ENCODE measurements at places on chromosomes 16 and 17. TPM values are rescaled to one million over a fixed set of nuclear protein-coding genes. Genes with fewer than 3 reads are reported as not detected.

Gene TMEM114
- not detected for total RNA-seq

Gene CSH1
- total RNA-seq: not detected

- peak overlapping the region; percentile 90 for H3K27ac ChIP-seq
- DNase-seq: no peak
- H3K27me3 ChIP-seq: peaks cover 67% of the 10 kb centered on the region
- no peaks in the 10 kb centered on the region for H3K36me3 ChIP-seq
- peaks cover 58% of the 10 kb centered on the region for H3K4me1 ChIP-seq
Measured at GRCh38 chr17:77885678-77886386, 72.7 kb upstream of the TNRC6C start.

DNA sequence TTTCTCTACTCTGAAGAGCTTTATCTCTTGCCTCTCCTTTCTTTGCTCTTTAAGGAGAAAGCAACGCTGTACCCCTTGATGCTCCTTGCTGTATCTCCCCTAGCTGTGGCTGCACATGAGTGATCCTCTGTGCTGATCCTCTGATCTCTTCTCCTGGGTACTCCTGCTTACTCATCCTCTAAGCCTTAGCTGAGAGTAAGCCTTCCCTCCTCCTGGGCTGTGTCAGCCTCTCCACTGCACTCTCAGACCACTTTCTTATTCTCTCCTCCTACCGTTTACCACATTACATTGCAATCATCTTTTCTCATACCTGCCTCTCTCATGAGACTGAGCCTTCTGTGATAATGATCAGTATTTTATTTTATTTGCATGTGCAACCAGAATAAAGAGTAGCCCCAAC is 25.1 kb downstream of the SOX9 start:
- DNase-seq: no peak
- no peaks in the 10 kb centered on the region for H3K4me1 ChIP-seq

GRCh38 chr17:11490171-11490755 is 108.0 kb upstream of the DNAH9 start:
- no peaks in the 10 kb centered on the region for H3K36me3 ChIP-seq
- H3K4me3 ChIP-seq: no peak overlapping the region
- no peaks in the 10 kb centered on the region for H3K27me3 ChIP-seq

DNA sequence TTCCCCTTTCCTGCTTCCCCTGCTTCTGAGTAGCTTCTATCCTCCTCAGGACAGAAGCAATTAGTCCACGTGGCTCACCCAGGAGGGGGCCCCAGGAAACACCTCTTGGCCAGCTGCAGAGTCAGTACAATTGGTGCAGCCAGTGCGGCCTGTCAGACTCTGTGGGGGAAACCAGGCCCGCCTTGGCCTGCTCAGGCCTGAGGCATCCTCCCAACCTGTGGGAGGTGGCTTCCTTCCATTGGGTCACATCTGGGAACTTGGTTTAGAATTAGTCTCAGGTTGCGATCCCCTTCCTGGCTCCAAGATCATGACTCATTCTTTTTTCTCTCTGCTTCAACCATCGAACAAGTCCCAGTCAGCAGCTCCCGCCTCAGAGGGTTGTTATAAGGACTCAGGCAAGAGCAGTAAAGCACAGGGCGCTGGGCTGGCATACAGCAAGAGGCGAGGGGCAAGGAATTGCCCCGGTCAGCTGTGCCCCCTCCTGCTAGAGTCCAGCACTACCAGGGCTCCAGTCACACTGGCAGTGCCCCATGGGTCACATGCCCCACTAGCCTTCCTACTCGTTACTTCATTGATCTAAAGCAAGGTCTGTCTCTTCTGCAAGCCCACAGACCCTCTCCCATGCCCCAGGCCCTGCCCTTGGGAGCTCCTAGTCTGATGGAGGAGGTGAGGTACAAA is 8.1 kb upstream of the EPX start:
- no peak overlapping the region for H3K27ac ChIP-seq
- no peaks in the 10 kb centered on the region for H3K4me1 ChIP-seq
- DNase-seq: no peak

DNA sequence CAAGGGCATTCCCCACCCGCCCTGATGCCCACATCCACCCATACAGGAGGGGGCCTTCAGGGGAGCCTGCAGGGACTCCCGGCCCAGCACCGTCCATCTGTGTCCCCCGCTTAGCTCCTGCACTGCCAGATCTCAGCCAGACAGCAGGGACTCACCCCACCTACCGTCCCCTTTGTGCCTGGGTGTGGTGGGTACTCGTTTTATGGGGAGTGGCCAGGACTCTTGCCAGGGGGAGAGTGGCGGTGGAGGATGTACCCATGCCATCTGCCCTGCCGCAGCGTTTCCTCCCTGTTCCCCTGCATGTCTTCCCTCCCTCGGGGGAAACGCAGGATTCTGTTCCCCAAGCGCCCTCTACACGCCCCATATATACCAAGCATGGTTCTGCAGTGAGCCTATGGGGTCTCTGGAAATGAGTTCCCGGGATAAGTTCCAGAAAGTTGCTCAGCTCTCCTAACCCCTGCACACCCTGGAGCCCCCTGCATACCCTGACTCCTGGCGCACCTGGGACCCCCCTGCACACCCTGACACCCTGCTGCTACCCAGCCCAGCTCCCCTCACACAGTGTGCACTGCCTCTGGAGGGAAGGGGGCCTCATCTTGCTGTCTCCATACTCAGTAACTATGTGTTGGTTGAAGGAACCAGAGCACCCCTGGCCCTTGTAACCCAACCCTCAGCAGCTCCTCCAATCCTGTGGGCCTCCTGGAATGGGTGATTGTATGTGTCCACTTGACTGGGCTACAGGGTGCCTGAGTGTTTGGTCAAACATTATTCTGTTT is 4.2 kb upstream of the MAFG start:
- H3K36me3 ChIP-seq: peaks cover 7% of the 10 kb centered on the region
- no peak for DNase-seq
- H3K4me1 ChIP-seq: no peaks in the 10 kb centered on the region

DNA sequence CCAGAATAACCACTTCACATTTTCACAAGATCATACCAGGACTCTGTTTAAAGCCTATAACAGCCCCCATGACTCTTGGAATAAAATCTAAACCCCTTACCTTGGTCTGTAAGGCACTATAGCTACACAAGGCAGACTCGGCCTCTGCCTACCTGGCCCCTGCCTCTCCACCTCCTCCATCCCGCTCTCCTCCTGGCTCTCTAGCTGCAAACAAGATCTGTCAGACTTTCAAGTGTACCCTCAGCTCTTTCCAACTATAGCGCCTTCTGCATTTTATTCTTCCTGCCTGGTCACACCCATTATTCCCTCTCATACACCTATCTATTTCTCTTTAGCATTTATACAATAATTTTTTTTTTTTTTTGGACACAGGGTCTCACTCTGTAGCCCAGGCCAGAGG is 8.2 kb downstream of the USP31 start:
- peaks cover 13% of the 10 kb centered on the region for H3K4me1 ChIP-seq
- DNase-seq: no peak
- no peak overlapping the region for H3K27ac ChIP-seq
- no peak overlapping the region for H3K4me3 ChIP-seq

GRCh38 chr16:69712277-69712676 is 14.1 kb downstream of the NQO1 start:
- no peak for DNase-seq
- no peaks in the 10 kb centered on the region for H3K36me3 ChIP-seq
- H3K4me3 ChIP-seq: no peak overlapping the region
- H3K27ac ChIP-seq: no peak overlapping the region
- H3K27me3 ChIP-seq: no peaks in the 10 kb centered on the region

DNA sequence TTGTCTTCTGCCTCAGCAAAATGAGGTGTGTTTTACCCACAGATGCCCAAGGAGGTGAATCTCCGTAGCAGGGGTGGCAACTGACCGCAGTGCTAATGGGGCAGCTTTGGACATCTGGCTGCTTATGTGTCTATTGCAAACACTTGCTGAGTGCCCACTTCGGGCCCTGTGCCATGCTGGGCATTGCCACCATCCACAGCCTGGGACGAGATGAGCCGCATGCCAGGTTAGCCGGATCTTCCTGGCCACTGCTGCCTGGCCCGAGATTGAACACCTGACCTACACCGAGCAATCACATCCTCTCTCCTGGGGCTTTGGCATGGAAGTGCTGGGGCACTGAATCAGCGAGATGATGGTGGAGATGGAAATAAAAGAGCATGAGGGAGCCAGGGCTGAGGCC is 238.7 kb downstream of the GSG1L start:
- no peak overlapping the region for H3K4me3 ChIP-seq
- H3K4me1 ChIP-seq: no peaks in the 10 kb centered on the region
- no peaks in the 10 kb centered on the region for H3K36me3 ChIP-seq
- no peak overlapping the region for H3K27ac ChIP-seq
- no peaks in the 10 kb centered on the region for H3K27me3 ChIP-seq

DNA sequence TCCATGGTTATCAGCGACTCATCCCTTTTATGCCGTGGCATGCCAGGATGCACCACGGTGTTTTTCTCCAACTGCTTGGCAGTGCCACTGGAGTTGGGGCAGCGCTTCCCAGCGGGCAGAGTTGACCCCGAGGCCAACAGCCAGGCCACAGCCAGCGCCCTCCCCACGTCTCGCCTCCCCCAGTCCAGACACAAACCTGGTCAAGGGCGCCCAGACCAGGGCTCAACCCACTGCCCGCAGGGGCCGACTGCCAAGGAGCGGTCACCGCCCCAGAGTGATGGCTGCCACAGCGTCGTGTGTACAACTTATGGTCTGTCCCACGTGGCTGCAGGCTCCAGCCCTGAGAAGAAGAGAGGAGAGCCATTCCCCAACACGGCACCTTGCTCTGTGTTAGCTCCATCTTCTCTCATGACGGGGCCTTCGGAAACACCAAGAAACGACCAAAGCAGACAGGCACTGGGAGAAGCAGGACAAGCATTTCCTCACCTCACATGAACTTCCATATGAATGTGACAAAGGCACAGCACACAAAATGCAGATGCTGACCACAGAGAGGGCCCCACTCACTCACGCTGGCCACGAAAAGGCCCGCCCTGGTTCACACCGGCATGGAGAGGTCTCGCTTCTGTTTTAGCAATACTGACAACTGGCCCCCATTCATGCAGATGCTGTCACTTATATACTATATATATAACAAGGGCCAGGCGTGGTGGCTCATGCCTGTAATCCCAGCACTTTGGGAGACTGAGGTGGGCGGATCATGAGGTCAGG is 27.0 kb downstream of the AXIN1 start:
- H3K27ac ChIP-seq: no peak overlapping the region
- no peaks in the 10 kb centered on the region for H3K27me3 ChIP-seq
- H3K36me3 ChIP-seq: no peaks in the 10 kb centered on the region
- no peak overlapping the region for H3K4me3 ChIP-seq
- peaks cover 52% of the 10 kb centered on the region for H3K4me1 ChIP-seq

DNA sequence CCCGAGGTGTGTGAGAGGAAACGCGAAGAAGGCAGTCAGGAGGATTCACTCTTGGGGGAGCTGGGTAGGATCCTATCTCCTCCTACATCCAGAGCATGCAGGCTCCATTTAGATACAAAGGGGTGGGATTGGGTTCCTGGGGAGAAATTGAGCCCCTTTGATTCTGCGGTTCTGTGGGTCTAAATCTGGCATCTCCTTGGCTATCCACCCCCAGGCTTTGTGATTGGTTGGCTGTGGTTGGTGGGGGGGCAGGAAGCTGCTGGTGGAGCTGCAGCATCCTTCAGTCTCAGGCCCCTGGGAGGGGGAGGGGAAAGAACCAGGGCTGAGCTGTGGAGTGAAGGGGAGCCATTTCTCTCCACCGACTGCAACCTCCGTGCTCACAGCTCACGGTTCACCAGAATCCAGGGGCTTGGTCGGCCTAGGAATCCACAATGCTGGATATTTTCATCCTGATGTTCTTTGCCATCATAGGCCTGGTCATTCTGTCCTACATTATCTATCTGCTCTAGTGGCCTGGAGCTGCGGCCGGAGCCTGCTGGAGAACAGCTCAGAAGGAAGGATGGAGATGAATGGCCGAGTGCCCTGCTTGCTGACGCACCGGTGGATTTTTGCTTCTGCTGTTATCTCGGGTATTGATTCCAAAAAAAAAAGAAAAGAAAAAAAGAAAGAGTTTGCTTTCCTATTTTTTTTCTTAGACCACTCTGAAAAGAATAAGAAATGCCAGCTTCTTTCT is at the start of gene LASP1NB:
Gene LASP1NB, plus strand, starts transcription at position 352 of the 733 bp plus-strand sequence.
- H3K4me3 ChIP-seq: no peak within 1 kb of the TSS
- no peak within 1 kb of the TSS for H3K27ac ChIP-seq

DNA sequence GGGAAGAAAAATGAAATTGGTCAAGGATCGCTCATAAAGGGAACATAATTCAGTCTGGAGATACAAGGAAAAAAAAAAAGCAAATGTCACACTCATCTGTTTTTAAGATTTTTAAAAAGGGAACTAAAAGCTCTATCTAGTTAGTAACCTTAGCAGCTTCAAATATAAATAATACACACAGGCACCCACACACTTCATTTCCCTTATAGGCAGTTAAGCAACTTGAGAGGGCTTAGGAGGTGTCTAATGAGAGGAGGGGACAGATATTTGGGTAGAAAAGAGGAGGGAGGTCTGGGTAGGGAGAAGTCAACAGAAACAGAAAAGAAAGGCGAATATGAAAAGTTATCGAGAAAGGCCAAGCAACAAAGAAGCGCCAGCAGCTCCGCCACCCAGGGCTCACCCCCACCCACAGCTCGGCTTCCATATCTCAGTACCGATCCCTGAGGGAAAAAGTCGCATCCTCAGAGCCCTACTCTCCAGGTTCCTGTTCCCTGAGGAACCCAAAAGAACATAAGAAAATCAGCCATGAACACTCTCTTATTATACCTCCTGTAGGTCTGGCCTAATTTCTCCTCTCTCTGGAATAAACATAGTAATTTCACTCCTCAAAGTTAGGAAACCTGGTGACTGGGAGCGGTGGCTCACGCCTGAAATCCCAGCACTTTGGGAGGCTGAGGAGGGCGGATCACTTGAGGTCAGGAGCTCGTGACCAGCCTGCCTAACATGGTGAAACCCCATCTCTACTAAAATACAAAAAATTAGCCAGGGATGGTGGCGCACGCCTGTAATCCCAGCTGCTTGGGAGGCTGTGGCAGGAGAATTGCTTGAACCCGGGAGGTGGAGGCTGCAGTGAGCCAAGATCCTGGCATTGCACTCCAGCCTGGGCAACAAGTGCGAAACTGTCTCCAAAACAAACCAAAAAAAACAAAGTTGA is 69.6 kb upstream of the RCVRN start:
- no peak for DNase-seq
- no peak overlapping the region for H3K4me3 ChIP-seq
- H3K27ac ChIP-seq: peak overlapping the region; percentile 67
- peaks cover 6% of the 10 kb centered on the region for H3K4me1 ChIP-seq
- H3K36me3 ChIP-seq: no peaks in the 10 kb centered on the region

GRCh38 chr17:58238147-58238634 is at the start of gene LPO:
TSS of gene LPO (plus strand) at chr17:58238584. CDS start at chr17:58242980, 4,396 bp downstream.
- H3K4me1 ChIP-seq: no peaks in the 10 kb centered on the region
- H3K27me3 ChIP-seq: peaks cover 4% of the 10 kb centered on the region
- H3K36me3 ChIP-seq: no peaks in the 10 kb centered on the region
- H3K4me3 ChIP-seq: no peak within 1 kb of the TSS
- H3K27ac ChIP-seq: no peak within 1 kb of the TSS
- no peak for DNase-seq

Measured in left lung (tissue), 14 donors.